ENCODE measurements at places on chromosomes 4 and X. TPM values are rescaled to one million over a fixed set of nuclear protein-coding genes. Genes with fewer than 3 reads are reported as not detected.

DNA sequence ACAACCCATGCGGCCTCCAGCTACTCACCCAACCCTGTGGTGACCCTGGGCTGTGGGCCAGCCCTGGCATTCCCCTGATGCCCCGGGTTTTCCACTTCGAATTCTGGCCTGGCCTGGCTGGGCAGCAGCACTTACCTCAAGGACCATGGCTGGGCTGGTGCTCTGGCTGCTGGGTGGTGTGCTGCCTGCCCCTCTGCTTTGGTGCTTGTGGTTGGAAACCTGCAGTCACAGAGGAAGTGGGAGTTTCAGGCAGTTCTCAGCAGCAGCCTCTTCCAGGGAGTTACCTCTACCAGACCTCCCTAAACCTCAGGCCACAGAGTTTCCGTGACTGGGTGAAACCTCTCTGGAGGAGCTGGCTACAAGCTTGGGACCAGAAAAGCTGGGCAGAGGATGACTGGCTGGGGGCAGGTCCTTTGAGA, at the start of gene CXCR3:
TSS of gene CXCR3 (minus strand) at position 209 of the 419 bp plus-strand sequence. CDS start at position 147, 62 bp downstream.
- ATAC-seq = no peak

Gene F9
- total RNA-seq = not detected

DNA sequence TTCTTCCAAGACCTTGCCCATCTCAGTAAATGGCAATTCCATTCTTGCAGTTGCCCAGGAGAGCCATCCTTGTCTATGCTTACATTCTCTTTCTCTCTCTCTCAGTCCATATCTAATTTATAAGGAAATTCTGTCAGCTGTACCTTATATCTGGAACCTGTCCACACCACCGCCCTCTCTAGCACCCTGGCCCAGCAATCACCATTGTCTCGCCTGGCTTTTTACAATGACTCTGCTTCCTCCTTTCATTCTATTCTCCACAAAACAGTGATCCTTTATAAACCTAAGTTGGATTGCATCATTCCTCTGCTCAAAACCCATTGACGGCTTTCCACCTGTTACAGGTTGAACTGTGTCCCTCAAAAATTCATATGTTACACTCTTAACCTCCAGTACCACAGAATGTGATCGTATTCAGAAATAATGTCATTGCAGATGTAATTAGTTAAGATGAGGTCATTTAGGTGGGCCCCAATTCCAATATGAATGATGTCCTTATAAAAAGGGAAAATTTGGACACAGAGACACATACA, 31.3 kb downstream of the APBB2 start:
- peak; percentile 56 for ATAC-seq

- ATAC-seq = no peak
Measured at GRCh38 chr4:26753617-26754016, 107.0 kb upstream of the STIM2 start.

- no peak for ATAC-seq
Measured at GRCh38 chr4:5899881-5900280, 7.0 kb upstream of the CRMP1 start.

Gene ATP6AP2
- total RNA-seq = 55.6 TPM

Gene MBNL3
- total RNA-seq = 27.8 TPM

GRCh38 chr4:39410415-39410814, 3.7 kb downstream of the KLB start:
- no peak for ATAC-seq

GRCh38 chr4:147968641-147969040, 236.8 kb downstream of the ARHGAP10 start:
- ATAC-seq = no peak

Gene CCKAR
- total RNA-seq = not detected

GRCh38 chr4:56130606-56131155, 181.9 kb downstream of the CEP135 start:
- ATAC-seq = no peak

GRCh38 chr4:1336088-1336491, 10.9 kb upstream of the UVSSA start:
- no peak for ATAC-seq

DNA sequence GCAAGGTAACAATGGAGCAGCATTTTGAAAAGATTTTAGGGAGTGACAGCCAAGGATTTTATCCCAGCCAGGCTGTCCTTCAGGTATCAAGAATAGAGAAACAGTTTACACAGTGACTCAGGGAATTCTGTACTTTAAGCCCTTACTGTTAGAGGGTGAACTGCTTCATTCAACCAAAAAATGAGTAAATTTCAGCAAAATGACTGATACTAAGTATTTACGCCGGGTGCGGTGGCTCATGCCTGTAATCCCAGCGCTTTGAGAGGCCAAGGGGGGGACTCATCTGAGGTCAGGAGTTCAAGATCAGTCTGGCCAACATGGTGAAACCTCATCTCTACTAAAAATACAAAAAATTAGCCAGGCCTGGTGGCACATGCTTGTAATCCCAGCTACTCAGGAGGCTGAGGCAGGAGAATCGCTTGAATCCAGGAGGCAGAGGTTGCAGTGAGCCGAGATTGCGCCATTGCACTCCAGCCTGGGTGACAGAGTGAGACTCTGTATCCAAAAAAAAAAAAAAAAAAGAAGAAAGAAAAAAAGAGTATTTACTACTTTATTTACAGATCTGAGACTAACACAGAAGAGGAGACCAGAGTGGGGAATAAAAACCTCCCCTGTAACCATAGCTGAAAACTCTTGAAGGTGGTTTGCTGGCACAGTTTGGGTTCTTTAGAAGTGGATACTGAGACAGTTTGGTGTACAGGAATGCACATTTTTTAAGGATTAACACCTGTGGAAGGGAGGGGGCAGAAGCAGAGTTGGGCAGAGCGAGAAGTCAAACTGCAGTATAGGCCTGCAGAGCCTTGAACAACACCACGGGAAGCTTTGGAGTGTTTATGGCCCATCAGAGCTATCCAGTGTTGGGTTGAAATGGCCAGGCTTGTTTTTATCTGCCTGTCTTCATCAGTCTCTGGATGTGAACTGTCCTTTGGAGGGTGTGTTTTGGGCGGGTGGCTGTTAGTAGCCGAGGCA, 40.5 kb downstream of the TMEM131L start:
- ATAC-seq = peak; percentile 77

- ATAC-seq = no peak
Measured at GRCh38 chr4:133379681-133380438, 230.8 kb downstream of the PCDH10 start.

DNA sequence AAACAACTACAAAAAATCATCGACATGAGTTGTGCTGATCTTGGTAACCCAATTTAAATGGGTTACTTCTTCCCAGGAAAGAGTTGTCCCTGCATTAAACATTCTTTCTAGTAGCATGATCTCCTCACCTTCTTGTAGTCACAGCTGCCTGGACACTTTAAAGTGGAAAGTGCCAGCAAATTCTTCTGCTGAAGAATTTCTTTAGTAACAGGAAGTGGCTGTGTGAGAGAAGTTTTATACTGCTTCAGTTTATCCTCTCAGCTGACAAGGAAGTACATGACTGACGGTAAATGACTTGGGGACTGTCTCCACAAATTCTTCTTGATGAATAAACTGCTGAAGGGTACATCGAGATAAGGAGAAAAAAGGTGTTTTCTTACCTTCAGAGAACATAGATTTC, 18.2 kb upstream of the TNIP3 start:
- ATAC-seq = no peak

DNA sequence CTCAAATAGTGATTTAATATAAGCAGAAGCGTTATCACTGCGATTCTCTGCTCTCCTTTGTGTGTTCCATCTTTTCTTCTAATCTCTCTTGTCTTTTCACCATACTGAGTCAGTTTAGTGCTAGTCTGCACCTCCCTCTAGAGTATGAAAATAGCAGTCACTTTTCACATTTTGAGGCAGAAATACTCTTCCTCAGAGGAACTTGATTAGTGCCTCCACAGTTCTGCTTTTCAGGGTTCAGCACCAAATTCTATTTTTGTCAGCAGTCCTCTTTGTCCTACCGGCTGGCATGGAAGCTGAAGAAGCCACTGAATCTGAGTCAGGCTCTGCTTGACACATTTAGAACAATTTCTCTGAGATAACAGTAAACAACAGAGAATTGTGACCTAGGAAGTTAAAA, 49.7 kb upstream of the ANKRD17 start:
- no peak for ATAC-seq

Gene ENOX2
- total RNA-seq = 15.1 TPM

- ATAC-seq = no peak
Measured at GRCh38 chr4:6322761-6323566, 53.3 kb downstream of the WFS1 start.

GRCh38 chr4:148874331-148874730, 432.1 kb upstream of the NR3C2 start:
- ATAC-seq = no peak

- ATAC-seq = no peak
Measured at GRCh38 chr4:80225595-80225994, 28.3 kb downstream of the PRDM8 start.

Gene BMPR1B
- total RNA-seq = 0.24 TPM

DNA sequence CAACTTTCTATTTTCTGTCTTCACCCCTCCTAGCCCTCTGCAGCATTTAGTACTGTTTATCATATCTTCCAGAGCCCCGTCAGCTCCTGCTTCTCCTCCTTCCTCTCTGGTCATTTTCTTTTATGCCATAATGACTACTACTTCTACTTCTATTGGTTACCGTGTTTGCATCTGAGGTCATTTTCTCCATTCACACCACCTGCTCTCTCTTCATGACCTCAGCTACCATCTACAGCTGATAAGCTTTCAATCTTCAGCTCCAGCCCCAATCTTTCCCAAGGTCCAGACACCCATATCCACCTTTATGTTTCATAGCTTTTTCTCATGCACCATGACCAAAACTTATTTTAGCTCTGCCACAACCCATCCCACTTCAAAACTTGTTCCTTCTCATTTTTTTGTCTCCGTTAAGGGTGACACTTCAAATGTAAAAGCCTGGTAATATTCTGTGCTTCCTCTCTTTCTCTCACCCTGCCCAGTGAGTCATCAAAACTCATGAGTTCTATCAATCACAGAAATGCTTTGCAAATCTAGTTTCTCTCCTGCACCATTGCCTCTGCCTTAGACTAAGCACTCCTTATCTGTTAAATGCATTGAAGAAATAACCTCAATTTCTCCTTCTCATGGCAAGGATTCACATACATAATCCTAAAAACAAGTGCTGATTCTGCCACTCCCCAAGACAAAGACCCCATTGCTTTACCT, 71.3 kb upstream of the IQCM start:
- peak; percentile 70 for ATAC-seq
